Lower lobe of right lung (tissue), 2 donors: ENCODE measurements at places on chromosomes 2 and 18. TPM values are rescaled to one million over a fixed set of nuclear protein-coding genes. Genes with fewer than 3 reads are reported as not detected.

The TXNDC9 gene
- total RNA-seq = 23.4 TPM

The DPP4 gene
- total RNA-seq = 24.5 TPM

The IL18RAP gene
- total RNA-seq = 6.8 TPM

The CHN1 gene
- 16.8 TPM for total RNA-seq

The SERPINB12 gene
- total RNA-seq = not detected

The KIAA2012 gene
- total RNA-seq = 2.8 TPM

The OBSL1 gene
- total RNA-seq = 49.4 TPM

DNA sequence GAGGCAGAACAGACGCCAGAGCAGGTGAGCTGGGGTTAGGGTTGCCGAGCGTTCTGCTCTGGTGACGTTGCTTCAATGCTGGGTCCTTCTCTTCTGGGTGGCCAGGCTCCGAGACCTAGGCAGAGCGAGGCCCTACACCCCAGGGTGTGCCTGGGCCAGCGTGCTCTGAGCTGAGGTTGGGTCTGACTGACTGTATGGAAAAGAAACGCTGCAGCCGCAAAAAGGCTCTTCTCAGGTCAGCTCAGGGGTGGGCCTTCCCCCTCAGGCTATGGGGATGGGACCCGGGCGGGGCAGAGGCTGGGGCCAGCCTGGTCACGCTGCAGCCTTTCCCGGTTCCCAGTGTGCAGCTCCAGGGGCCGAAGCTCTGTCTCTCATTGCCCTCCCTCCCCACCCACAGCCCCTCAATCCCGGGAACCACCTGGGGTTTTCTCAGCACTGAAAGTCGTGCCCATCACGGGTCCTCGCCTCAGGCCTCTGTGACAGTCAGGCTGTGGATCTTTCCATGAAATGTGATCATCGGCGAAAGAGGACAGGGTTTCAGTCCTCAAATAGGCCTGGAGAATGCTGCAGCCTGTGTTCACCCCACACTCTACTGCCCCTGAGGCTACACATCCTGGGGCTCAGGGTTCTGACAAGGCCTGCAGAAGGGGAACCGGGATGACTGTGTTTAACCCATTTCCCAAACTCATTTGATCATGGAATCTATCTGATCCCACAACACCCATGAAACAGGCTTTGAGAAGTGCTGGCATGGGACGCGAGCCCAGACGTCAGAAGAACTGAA, 19.4 kb downstream of the CYP26B1 start:
- H3K27me3 ChIP-seq = no peaks in the 10 kb centered on the region
- no peak for DNase-seq
- H3K36me3 ChIP-seq = no peaks in the 10 kb centered on the region
- H3K4me3 ChIP-seq = no peak overlapping the region

- H3K4me1 ChIP-seq = peaks cover 6% of the 10 kb centered on the region
- no peak overlapping the region for H3K27ac ChIP-seq
- H3K27me3 ChIP-seq = no peaks in the 10 kb centered on the region
- H3K36me3 ChIP-seq = peaks cover 15% of the 10 kb centered on the region
- no peak overlapping the region for H3K4me3 ChIP-seq
- no peak for DNase-seq
Measured at GRCh38 chr2:64462940-64463700, 9.2 kb downstream of the LGALSL start.

DNA sequence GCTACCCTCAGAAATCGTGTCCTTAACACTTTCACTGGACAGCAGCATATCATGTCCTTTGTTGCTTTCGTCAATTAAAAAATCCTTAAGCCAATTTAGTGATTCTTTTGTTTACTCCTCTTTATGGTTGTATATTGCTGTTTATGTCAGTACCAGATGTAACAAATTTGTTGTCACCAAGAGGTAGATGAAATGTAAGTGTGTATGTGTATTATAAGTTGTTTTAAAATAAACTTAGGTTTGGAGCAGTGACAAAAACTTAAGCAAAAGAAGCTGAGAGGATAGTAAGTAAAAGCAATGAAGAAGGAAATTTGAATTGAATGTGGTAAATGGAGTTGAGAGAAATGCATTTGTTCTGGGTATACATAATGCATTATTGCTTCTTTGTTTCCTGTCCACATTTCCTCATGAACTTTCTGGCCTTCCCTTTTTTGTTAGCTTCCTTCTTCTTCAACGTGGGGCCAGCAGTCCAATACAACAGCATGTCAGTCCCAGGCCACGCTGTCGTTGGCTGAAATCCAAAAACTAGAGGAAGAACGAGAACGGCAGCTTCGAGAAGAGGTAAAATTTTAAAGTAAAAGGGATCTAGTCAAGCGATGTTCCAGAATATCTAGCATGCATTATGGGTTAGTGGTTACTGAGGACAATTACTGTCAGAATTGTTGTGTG, 30.5 kb upstream of the SNORC start:
- H3K4me3 ChIP-seq = no peak overlapping the region
- H3K27me3 ChIP-seq = no peaks in the 10 kb centered on the region
- peaks cover 19% of the 10 kb centered on the region for H3K4me1 ChIP-seq
- H3K27ac ChIP-seq = no peak overlapping the region

- no peaks in the 10 kb centered on the region for H3K27me3 ChIP-seq
- no peaks in the 10 kb centered on the region for H3K4me1 ChIP-seq
- no peaks in the 10 kb centered on the region for H3K36me3 ChIP-seq
- H3K27ac ChIP-seq = no peak overlapping the region
Measured at GRCh38 chr2:1569879-1570450, 156.7 kb downstream of the TPO start.

DNA sequence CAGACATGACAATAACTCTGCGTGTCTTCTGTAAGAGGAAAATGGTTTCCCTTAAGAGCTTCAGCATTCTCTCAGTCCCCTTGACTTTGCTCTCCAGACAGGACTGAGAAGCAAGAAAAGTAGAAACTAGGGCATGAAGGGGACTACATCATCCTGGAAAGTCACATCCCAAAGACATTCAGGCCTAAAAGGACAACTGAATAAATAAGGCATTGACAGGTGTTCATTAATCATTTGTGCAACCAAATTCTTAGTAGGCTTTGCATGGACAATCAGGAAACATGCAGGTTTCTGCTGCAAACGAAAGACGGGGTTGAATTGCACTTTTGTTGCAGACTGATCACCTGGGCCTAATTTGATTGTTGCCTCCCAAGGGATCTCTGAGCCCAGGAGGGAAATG, 1.2 kb upstream of the SGPP2 start:
- no peak for DNase-seq
- H3K27ac ChIP-seq = no peak overlapping the region
- peaks cover 29% of the 10 kb centered on the region for H3K27me3 ChIP-seq
- H3K4me3 ChIP-seq = no peak overlapping the region

GRCh38 chr2:54954705-54955357, 95.4 kb downstream of the RTN4 start:
- peaks cover 10% of the 10 kb centered on the region for H3K4me1 ChIP-seq
- no peak for DNase-seq
- no peak overlapping the region for H3K4me3 ChIP-seq
- no peaks in the 10 kb centered on the region for H3K36me3 ChIP-seq

DNA sequence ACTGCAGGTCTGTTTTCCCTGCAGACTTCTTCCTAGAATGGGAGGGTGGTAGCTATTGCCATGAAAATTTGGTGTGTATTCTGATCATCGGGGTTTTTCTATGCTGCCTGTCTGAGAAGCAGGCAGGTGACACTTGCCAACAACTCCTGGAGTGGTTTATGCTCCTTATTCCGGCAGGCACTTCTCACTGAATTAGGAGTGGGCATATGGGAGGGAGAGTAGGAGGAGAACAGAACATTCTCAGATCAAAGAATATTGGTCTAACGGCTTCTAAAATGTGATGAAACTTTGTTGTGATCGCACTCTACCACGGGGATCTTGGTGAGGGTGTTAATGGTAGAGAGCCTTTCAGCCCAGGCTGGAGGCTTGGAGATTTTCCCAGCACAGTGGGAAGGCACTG, 480.8 kb downstream of the PLCL1 start:
- no peaks in the 10 kb centered on the region for H3K36me3 ChIP-seq
- H3K4me1 ChIP-seq = no peaks in the 10 kb centered on the region
- H3K27ac ChIP-seq = no peak overlapping the region
- no peak overlapping the region for H3K4me3 ChIP-seq
- peaks cover 5% of the 10 kb centered on the region for H3K27me3 ChIP-seq

- no peak overlapping the region for H3K4me3 ChIP-seq
- H3K4me1 ChIP-seq = no peaks in the 10 kb centered on the region
- no peak overlapping the region for H3K27ac ChIP-seq
- no peak for DNase-seq
- peaks cover 19% of the 10 kb centered on the region for H3K27me3 ChIP-seq
Measured at GRCh38 chr18:37559194-37559593, 6.4 kb downstream of the CELF4 start.

- H3K4me1 ChIP-seq = no peaks in the 10 kb centered on the region
- DNase-seq = no peak
- H3K36me3 ChIP-seq = peaks cover 74% of the 10 kb centered on the region
- no peak overlapping the region for H3K4me3 ChIP-seq
Measured at GRCh38 chr18:13026583-13027270, 35.6 kb downstream of the CEP192 start.

DNA sequence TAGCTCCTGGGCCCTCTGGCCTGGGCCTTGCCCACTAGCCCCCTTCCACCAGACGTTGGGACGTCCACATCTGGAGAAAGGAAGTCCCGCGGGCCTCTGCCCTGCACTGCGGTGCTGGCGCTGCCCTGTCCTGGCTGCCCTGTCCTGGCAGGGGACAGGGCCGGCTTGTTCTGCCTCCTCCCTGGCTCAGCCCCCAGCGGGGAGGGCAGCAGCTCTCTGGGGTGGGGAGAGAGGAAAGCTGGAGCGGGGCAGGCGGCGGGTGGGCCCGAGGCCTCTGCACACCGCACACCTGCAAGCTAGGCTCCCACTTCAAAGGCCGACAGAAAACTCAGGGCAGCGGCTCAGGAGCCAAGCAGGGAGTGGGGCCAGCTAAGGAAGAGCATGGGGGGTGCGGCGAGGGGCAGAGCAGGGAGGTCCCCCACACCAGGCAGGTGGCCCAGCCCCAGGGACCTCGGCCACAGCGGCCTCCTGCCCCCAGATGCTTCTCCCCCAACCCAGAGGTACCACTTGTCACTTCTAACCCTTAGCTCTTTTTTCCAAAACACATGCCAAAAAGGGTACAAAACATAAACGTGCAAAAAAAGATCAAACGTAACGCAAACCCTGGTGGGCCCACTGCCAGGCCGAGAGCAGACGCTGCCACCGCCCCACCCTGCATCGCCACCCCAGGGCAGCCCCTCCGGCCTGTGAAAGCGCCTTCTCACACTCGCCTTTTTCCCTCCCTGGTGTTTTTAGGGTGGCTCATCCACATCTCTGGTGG, 13.5 kb downstream of the SNED1 start:
- H3K27me3 ChIP-seq = no peaks in the 10 kb centered on the region
- DNase-seq = peak; percentile 34
- peaks cover 30% of the 10 kb centered on the region for H3K4me1 ChIP-seq
- no peak overlapping the region for H3K27ac ChIP-seq
- no peak overlapping the region for H3K4me3 ChIP-seq

GRCh38 chr2:29789911-29790485, 131.4 kb downstream of the ALK start:
- no peak overlapping the region for H3K27ac ChIP-seq
- H3K27me3 ChIP-seq = no peaks in the 10 kb centered on the region
- no peaks in the 10 kb centered on the region for H3K36me3 ChIP-seq
- H3K4me3 ChIP-seq = no peak overlapping the region

GRCh38 chr18:5726011-5726410, 169.3 kb downstream of the TMEM200C start:
- no peaks in the 10 kb centered on the region for H3K4me1 ChIP-seq
- no peaks in the 10 kb centered on the region for H3K36me3 ChIP-seq
- H3K27ac ChIP-seq = no peak overlapping the region
- no peak overlapping the region for H3K4me3 ChIP-seq
- H3K27me3 ChIP-seq = no peaks in the 10 kb centered on the region

- no peak overlapping the region for H3K27ac ChIP-seq
- no peaks in the 10 kb centered on the region for H3K4me1 ChIP-seq
- no peaks in the 10 kb centered on the region for H3K36me3 ChIP-seq
- H3K27me3 ChIP-seq = no peaks in the 10 kb centered on the region
Measured at GRCh38 chr2:208069186-208069585, 43.9 kb upstream of the PLEKHM3 start.

DNA sequence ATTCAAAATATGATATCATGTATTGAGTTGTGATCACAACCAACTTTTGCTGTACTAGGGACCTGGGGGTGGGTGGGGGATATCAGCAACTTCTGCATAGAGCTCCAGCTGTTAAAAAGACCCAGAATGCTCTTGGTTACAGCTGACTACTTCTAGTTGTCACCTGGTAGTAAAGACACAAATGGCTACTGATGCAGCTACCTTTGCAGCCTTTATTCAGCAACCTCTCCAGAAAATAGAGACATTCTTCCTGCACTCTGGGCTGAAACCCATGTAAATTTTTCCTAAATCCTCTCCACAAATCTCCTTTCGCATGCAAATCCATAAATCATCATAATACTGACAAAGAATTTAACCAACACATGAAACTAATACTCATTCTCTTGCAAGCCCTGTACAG, 238.3 kb downstream of the TCF4 start:
- DNase-seq = no peak
- no peak overlapping the region for H3K4me3 ChIP-seq
- no peaks in the 10 kb centered on the region for H3K27me3 ChIP-seq
- H3K36me3 ChIP-seq = no peaks in the 10 kb centered on the region
- H3K27ac ChIP-seq = no peak overlapping the region

GRCh38 chr2:100071335-100072043, 70.9 kb downstream of the AFF3 start:
- no peak for DNase-seq
- no peaks in the 10 kb centered on the region for H3K36me3 ChIP-seq
- no peaks in the 10 kb centered on the region for H3K27me3 ChIP-seq
- H3K27ac ChIP-seq = no peak overlapping the region

DNA sequence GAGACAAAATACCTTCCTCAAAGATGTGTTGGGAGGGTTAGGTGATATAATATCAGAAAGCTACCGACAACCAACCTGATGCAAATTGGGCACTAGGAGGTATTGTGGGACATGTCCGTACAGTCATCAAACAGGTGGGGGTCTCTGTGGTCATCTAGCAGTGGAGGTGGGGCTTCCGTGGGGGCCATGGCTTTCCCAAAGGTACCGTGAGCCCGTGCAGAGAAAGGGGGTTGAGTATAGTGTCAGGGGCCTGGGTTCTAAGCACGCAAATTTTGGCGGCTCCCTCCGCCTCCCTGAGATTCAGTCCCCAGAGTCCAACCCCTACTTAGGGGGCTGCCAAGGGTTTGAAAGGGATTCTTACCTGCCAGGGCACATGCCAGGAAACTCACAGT, 32.6 kb downstream of the HJURP start:
- H3K27me3 ChIP-seq = peaks cover 4% of the 10 kb centered on the region
- no peaks in the 10 kb centered on the region for H3K36me3 ChIP-seq
- H3K27ac ChIP-seq = no peak overlapping the region
- H3K4me1 ChIP-seq = no peaks in the 10 kb centered on the region
- no peak overlapping the region for H3K4me3 ChIP-seq
- DNase-seq = no peak

- H3K27me3 ChIP-seq = no peaks in the 10 kb centered on the region
- peak overlapping the region; percentile 95 for H3K27ac ChIP-seq
- H3K4me1 ChIP-seq = peaks cover 30% of the 10 kb centered on the region
- H3K4me3 ChIP-seq = peak overlapping the region; percentile 93
- H3K36me3 ChIP-seq = peaks cover 3% of the 10 kb centered on the region
- no peak for DNase-seq
Measured at GRCh38 chr2:197515315-197515738, 539 bp upstream of the MOB4 start.

GRCh38 chr2:158783923-158784322, 11.2 kb upstream of the DAPL1 start:
- no peaks in the 10 kb centered on the region for H3K4me1 ChIP-seq
- no peaks in the 10 kb centered on the region for H3K27me3 ChIP-seq
- DNase-seq = no peak
- no peak overlapping the region for H3K4me3 ChIP-seq
